ENCODE measurements at places on chromosomes 4 and X.
A peak's percentile ranks its signal among the peaks of the same experiment; 100 is the strongest.

DNA sequence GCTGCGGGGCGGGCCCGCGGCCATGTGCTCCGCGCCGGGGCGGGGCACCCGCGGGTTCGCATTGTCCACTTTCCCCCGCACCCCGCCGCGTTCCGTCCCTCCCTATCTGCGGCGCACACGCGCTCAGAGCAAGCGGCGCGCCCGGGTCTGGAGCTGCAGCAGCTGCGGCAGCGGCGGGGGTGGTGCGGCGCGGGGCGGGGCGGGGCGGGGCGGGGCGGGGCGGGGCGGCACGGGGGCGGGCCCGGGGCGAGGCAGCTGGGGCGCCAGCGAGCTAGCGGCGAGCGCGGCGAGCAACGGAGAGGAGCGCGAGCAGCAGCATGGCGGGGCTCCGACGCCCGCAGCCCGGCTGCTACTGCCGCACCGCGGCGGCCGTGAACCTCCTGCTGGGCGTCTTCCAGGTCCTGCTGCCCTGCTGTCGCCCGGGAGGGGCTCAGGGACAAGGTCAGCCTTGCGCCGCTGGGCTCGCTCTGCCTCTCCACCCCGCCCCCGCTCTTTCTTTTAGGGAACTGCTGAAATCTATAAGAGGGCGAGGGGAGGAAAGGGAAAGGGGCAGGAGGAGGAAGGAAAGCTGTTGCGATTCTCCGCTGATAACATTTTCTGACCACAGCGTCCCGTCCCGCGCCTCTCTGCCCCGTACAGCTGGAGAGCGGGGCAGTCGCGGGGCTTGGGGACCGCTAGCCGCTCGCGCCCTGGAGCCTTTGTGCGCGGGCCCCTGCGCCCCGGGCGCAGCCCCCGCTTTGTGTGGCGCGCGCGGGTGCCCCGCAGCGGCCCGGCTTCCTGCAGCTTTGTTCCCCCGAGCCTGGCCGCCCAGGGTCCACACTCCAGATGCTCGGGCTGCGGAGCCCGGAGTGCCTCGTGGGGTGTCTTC lies at the start of gene TMEM131L:
Gene TMEM131L, plus strand, starts transcription at position 280 of the 868 bp plus-strand sequence. Its CDS starts 38 bp downstream, at position 318.
- peak; percentile 55 for DNase-seq

DNA sequence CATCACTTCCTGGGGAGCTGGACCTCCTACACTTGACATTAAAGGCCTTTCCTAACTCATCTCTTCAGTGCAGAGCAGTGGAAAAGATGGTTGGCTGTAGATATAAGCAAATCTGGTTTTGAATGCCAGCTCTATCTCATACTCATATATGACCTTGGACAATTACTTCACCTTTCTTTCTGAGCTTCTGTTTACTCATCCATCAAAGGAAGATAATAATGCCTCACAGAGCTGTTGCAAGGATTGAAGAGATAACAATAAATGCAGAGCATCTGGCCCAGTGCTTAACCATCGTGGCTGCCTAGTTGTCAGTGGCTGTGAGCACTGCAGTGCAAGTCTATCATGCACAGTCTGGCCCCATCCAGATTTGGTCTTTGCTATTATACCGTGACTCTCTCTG lies 148.1 kb upstream of the EOLA2 start:
- DNase-seq, result no peak

DNA sequence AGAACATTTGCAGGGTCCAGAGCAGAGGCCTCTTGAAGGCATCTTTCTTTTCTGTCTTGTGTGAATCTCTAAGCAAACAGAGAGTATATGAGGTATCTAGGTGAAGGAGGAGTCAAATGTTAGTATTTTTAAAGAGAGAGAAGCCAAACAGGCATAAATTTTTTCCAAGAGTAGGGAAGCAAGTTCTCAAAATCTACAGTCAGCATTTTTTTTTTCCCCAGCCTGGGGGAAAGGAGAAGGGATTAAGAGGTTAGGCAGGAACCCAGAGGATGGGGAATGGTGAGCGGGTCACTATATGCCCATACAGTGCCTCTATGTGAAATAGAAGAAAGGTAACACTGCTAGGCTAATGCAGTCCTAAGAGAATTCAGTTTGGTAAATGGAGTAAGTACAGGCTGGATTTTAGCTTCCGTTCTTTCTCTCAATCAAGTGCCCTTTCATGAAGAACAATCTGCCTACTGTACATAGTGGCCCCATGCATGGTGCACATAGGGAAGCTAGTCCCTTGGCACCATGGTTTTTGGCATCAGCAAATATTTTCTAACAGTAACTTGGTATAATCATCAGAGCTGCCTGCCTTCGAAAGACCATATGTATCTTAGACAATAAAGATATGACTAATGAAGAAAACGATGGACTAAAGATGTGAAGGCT lies 163.1 kb upstream of the MAB21L2 start:
- DNase-seq, result no peak

DNA sequence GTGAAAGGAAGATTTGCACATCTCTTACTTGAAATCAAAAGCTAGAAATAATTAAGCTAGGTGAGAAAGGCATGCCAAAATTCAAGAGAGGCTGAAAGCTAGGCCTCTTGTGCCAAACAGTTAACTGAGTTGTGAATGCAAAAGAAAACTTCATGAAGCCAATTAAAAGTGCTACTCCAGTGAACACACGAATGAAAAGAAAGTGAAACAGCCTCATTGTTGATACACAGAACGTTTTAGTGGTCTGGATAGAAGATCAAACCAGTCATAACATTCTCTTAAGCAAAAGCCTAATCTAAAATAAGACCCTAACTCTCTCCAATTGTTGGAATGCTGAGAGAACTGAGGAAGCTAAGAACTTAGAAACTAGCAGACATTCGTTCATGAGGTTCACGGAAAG lies 122.3 kb downstream of the UNC5C start:
- DNase-seq, result no peak

DNA sequence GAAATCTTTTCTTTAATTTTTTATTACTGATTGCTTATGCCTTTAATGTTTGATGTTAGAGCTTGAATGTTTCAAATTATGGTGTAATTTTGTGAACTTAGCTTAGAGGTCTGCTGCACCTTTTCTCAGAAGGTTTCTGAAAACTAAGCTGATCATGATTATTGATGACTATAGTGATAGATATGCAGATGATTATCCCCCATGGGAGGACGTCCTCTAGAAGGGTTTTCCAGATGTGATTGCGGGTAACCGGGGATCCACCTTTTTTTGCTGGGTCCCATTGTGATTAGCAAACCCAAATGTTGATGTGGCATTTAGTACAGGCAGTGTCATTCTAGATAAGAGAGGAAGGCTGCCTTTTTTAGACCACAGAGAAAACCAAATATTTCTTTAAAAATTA lies 272.9 kb downstream of the FBXO8 start:
- DNase-seq, result no peak

GRCh38 chr4:95857761-95858160 lies 17.9 kb downstream of the PDHA2 start:
- DNase-seq, result no peak

Data from SW 1271 (cell line).